Brain microvascular endothelial cell (primary cell): ENCODE measurements at places on chromosomes 3 and 15.

- no peak for DNase-seq
These were observed 319.7 kb upstream of the KCNH8 start for GRCh38 chr3:18828637-18829036.

- peak; percentile 78 for DNase-seq
These were observed 95.2 kb downstream of the CHSY1 start for GRCh38 chr15:101156509-101157159.

- DNase-seq, result no peak
These were observed 80.4 kb upstream of the ZBTB20 start for GRCh38 chr3:115227461-115227860.

DNA sequence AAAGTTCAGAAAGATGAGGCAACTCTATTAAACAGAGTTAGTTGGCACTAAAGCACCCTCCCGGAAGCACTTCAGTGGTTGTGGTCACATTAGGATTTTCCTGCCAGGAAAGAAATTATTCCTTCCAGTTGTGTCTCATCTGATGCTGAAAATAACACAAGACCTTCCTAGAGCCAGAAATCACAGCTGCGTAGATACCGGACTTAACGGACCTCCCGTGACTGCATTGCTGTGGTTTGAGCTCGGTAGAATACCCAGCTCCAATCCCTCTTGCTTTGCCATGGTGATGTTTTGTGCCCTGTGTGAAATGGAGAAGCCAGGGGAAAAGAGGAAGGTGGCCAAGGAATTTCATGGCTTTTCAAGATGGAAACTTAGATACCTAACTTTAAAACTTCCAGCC is 215.0 kb upstream of the IGF1R start:
- no peak for DNase-seq

GRCh38 chr3:9590282-9590791 is 36.7 kb upstream of the LHFPL4 start:
- no peak for DNase-seq

- DNase-seq, result no peak
These were observed at the start of gene CPB1 for GRCh38 chr3:148827585-148827984. CPB1 (plus strand) TSS chr3:148827811; CDS start chr3:148827824, 13 bp downstream.

DNA sequence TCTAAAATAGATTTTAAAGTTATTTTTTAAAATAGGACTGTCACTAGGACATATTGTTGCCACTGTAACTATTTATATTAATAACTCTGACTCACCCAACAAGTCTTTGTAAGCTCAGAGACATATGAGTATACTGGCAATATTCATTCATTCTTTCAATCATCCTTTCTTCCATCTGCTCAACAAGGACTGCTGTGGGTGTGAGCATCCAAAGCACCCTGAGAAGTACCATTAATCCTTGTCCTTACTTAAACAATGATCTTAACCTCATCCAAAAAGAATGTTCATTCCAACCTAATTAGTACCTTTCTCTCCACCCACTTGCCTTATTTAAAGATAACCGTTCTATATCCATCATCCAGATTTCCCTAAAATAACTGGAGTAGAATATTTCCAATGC is 94.2 kb upstream of the PPP2R3A start:
- no peak for DNase-seq

GRCh38 chr3:157134620-157135191 is 25.2 kb downstream of the CCNL1 start:
- no peak for DNase-seq

DNA sequence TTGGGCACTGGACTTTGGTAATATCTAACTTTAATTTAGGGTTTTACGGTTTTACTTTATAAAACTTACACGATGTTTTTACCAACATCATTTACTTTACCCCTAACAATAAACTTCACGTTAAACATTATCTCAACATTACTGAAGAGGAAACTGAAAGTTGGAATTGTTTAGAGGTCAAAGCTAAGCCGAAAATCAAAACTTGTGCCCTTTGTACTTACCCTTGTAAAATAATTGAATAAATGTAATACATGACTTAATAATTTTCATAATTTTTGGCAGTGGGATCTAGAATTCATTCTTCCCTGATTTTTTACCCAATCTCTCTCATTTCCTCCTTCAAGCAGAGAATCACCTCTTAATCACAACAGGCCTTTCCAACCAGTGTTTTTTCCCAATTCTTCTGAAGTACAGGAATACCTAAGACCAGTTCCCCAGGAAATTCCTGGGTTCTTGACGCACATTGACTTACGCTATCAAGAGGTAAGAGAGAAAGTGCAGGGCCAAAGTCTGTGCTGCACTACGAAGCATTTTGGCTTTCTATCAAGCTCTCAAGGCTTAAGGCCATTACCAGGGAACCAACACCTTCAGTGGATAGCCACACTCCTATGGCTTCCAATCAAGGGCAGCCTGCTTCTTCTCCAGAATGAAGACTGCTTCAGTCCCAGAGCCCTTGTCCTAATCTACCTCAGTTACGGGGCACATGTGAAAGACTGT is 11.9 kb upstream of the SEMA6D start:
- no peak for DNase-seq

GRCh38 chr3:189298469-189299375 is 127.0 kb downstream of the TPRG1 start:
- no peak for DNase-seq

DNA sequence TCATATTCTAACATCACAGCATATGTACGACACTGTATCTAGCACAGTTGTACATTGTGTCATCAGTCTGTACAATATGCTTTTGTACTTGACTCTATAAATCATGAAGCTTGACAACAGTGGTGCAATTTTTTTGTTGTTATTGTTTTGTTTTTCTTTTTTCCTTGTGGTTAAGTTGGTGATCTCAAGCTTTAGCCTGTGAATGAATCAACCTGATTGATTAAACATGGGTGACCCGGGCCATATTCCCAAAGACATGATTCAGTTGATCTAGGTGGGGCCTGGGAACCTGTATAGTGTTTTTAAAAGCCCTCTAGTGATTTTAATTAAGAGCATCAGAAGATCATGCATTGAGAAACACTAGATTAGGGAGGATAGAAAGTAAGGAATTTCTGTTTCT is 101.8 kb upstream of the AADACL2 start:
- no peak for DNase-seq

DNA sequence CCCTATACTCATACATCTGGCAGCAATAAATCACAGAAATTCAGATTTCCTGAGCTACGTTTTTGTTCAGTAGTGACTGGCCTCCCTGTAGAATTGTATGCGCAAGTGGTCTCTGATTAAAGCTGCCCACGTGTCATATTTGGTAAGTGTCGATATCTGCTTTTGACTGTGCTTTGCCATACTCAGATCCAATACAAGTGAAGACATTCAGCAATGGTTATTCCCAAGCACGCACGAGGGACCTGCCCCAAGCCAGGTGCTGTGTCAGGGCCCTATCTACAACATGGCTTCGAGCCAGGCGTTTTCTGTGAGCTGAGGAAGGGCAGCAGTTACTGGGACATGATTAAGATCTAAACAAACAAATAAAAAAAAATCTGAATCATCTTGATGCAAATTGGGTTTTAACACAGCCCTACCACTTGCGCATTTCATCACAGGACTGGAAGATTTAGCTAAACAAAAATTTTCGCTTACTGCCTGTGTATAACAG is 47.2 kb upstream of the ICE2 start:
- no peak for DNase-seq

- DNase-seq, result no peak
These were observed 911.3 kb downstream of the NAALADL2 start for GRCh38 chr3:175770426-175770825.

- no peak for DNase-seq
These were observed 3.6 kb downstream of the APBA2 start for GRCh38 chr15:28889346-28889745.

DNA sequence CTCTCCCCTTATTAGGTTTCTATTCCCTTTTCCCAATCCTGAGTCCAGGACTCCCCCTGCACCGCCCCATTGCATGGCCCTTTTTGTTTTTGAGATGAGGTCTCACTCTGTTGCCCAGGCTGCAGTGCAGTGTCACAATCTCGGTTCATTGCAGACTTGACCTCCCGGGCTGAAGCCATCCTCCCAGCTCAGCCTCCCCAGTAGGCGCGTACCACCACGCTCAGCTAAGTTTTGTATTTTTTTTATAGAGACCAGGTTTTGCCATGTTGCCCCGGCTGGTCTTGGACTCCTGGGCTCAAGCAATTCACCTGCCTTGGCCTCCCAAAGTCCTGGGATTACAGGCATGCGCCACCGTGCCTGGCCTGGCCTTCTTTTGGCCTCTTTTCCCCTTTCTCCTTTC is 29.3 kb downstream of the PDIA5 start:
- no peak for DNase-seq

GRCh38 chr15:67755936-67756335 is 69.4 kb upstream of the SKOR1 start:
- no peak for DNase-seq

DNA sequence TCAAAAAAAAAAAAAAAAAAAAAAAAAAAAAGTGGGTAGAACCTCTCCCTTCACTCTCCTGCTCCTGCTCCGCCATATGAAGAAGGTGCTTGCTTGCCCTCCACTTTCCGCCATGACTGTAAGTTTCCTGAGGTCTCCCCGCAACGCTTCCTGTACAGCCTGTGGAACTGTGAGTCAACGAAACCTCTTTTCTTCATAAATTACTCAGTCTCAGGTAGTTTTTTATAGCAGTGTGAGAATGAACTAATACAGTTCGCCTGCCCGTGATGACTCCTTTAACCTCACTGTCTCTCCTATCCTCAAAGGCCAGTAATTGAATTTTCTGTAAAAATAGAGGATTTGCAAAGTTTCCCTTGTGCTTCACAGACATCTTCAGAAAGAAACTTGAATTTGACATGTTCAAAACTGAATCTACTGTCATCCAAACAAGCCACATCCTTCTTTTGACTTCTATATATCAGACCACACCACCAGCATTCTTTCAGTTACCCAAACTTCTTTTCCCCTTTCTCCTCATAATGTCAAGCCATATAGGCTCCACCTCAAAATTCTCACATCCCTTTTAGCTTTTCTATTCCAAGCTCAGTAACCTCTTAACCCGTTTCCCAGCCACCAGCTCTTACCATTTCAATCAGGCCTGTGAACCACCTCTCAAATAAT is 44.3 kb downstream of the P2RY1 start:
- no peak for DNase-seq

DNA sequence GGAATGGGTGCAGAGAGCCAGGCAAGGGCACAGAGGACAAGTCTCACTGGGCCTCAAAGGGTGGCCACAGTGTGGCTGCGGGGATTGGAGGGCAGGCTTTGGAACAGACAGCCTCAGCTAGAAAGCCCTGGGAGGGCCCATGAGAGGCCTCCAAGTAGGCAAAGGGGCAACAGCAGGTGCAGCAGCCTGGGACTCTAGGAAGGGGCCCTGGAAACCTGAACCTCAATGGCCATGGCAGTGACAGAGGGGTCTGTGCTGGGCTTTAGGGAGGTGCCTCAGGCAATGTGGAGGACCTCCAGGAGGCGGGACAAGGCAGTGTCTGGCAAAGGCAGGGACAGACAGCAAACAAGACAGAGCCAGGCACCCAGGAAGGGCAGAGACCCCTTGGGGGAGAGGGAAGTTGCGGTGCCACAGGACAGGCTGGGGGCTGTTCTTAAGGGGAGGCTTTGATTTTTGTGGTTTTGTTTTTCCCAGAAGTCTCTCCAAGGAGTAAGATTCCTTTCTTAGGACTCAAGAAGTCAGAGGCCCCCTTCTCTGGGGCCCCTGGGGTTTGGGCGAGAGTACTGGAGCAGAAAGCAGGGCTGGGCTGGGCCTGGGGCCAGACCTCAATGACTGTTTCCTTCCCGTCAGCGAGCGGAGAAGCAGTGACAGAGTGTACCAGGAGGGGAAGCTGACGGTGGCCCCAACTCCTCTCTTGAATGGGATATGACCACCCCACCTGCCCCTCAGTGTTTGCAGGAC is 9.7 kb downstream of the STOML1 start:
- peak; percentile 84 for DNase-seq

GRCh38 chr3:128185630-128186447 is 32.6 kb downstream of the EEFSEC start:
- DNase-seq, result no peak

DNA sequence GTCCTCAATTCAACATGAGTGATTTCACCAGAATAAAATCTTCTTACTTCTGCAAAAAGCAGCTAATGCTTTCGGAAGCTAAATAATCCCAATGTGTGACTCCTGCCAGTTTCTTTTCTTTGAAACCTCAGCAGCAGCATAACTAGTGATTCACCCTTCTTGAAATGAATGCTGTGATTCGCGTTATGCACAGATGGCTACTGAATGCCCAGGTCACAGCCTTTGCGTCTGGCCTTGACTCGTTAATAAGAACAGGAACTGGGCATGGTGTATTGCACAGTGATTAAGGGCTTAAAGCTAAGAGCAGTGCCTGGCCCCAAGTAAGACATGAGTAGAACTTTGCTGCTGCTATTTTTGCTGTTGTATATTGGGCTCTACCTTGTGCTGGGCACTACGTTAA is 19.0 kb downstream of the CGNL1 start:
- DNase-seq, result peak; percentile 74

- no peak for DNase-seq
These were observed 34.9 kb downstream of the LRRC3B start for GRCh38 chr3:26657348-26657976.

- DNase-seq, result no peak
These were observed 49.0 kb downstream of the CD200 start for GRCh38 chr3:112381673-112382542.

- DNase-seq, result no peak
These were observed 140.9 kb upstream of the TP63 start for GRCh38 chr3:189490337-189490736.

DNA sequence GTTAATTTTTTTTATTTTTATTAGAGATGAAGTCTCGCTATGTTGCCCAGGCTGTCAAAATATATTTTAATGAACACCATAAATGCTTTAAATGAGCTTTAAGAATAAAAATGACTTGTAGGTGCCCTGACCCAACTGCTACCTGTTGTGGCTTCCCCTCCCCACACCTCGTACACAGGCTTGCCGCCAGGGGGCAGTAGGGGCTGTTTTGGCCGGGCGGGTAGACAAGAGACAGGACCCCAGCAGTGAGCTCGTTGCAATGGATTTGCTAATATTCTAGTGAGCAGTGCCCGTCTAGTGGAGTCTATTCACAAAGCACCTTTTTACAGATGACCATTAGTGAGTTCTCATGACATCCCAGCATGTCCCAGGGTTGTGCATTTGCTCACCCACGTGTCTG is 418.1 kb downstream of the OCA2 start:
- no peak for DNase-seq

- DNase-seq, result peak; percentile 7
These were observed 67.3 kb downstream of the MORC1 start for GRCh38 chr3:109050591-109051167.

- no peak for DNase-seq
These were observed 9.8 kb upstream of the PLXND1 start for GRCh38 chr3:129616291-129616690.

- no peak for DNase-seq
These were observed 509.2 kb downstream of the GABRG3 start for GRCh38 chr15:27480141-27480530.

DNA sequence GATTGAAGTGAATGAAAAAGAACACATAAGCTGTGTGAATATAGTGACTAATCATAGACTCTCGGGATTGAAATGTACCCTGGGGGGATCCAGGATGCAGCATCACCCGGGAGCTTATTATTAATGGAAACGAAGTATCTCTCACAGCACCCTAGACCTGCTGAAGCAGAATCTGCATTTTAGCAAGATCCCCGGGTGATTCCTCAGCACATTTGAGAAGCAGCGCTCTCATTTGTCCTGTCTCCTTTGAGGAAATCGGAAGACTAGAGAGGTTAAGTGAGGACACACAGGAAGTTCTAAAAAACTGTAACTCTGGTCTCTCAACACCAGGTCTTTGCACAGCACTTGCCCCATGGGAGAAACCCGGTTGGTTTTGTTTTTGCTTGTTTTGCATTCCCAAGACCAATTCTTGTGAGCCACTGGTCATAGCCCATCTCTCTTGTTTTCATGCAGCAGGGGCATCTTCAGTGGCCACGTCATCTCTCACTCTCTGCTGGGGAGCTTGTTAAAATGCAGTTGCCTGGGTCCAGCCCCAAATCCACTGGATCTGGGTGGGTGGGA is 30.2 kb downstream of the ZNF710 start:
- DNase-seq, result peak; percentile 38
